ENCODE measurements at places on chromosomes 11 and 22. TPM values are rescaled to one million over a fixed set of nuclear protein-coding genes. Genes with fewer than 3 reads are reported as not detected.

- DNase-seq: no peak
Measured at GRCh38 chr11:66919923-66920322, 38.3 kb downstream of the PC start.

GRCh38 chr22:44407987-44408828 lies 89.8 kb downstream of the RTL6 start:
- DNase-seq: no peak

Gene JAM3
- total RNA-seq: 43.3 TPM

Gene OR52N4
- 0.32 TPM for total RNA-seq

Gene MAP6
- total RNA-seq: 4.5 TPM

Gene PELI3
- total RNA-seq: 6.4 TPM
